Effector memory CD8-positive, alpha-beta T cell (primary cell): ENCODE measurements at places on chromosomes 3 and 15.

DNA sequence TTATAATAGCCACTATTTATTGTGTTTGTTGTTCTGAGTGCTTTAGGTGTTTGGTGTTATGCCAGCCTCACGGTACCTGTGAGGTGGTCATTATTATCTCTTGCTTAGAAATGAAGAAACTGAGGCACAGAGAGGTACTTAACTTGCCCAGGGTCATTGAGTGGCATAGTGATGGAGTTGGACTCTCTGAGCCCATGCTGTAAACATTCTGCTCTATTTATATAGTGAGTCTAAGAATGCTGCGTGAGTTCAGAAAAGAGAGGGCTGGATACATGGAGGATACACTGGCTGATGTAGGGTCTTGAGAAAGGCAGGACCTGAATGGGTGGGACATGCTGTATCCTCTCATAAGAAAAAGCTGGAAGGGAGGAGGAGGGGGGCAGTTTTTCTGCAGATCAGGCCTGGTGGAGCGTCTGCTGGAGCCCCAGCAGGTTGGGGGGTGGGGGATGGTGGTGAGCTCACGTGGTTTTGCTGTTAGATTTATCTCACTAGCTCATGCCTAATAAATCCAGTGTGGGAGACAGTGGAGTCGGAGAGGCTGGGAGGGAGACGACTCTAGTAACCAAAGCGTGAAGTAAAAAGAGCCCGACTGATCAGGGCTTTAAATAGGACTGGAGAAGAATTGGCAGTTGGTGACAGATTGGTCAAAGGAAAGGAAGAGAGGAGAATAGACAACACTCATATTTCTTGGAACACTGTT is 16.0 kb downstream of the MED12L start:
- no peaks in the 10 kb centered on the region for H3K36me3 ChIP-seq
- H3K4me3 ChIP-seq: no peak overlapping the region
- peaks cover 3% of the 10 kb centered on the region for H3K4me1 ChIP-seq

- H3K27me3 ChIP-seq: no peaks in the 10 kb centered on the region
- no peaks in the 10 kb centered on the region for H3K4me1 ChIP-seq
- H3K36me3 ChIP-seq: no peaks in the 10 kb centered on the region
- no peak for DNase-seq
- peak overlapping the region; percentile 25 for H3K27ac ChIP-seq
- H3K4me3 ChIP-seq: no peak overlapping the region
Observed at GRCh38 chr3:153552887-153553604, 391.0 kb downstream of the RAP2B start.

GRCh38 chr3:51539291-51539941 is 897 bp downstream of the RAD54L2 start:
- peaks cover 3% of the 10 kb centered on the region for H3K36me3 ChIP-seq
- H3K27me3 ChIP-seq: no peaks in the 10 kb centered on the region
- DNase-seq: no peak
- peak overlapping the region; percentile 87 for H3K4me3 ChIP-seq

GRCh38 chr3:21326704-21327475 is 424.1 kb downstream of the ZNF385D start:
- H3K4me3 ChIP-seq: no peak overlapping the region
- no peaks in the 10 kb centered on the region for H3K36me3 ChIP-seq
- H3K27me3 ChIP-seq: no peaks in the 10 kb centered on the region

DNA sequence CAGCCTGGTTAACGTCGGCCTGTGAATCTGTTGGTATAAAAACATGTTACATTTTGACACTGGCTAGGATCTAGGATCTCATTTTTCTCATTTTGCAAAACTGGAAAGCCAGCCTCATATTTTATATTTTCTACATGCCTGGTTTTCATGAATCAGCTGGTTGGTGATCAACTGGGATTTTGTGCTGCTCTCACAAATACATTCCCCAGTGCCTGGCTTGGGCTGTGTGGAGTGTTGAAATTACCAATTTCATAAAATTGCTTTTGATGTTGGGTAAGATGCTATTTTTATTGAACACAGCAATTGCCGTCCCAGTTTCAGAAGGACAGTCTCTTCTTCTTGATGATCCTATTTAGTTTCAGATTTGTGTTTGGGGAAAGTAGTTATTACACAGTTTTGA is 604.3 kb downstream of the TAFA4 start:
- no peaks in the 10 kb centered on the region for H3K27me3 ChIP-seq
- no peaks in the 10 kb centered on the region for H3K4me1 ChIP-seq
- no peak overlapping the region for H3K4me3 ChIP-seq
- no peak overlapping the region for H3K27ac ChIP-seq
- no peaks in the 10 kb centered on the region for H3K36me3 ChIP-seq
- no peak for DNase-seq

GRCh38 chr15:92949604-92950249 is 49.6 kb downstream of the CHD2 start:
- no peak overlapping the region for H3K27ac ChIP-seq
- H3K4me1 ChIP-seq: peaks cover 6% of the 10 kb centered on the region
- H3K27me3 ChIP-seq: no peaks in the 10 kb centered on the region
- H3K4me3 ChIP-seq: no peak overlapping the region

- H3K27ac ChIP-seq: no peak overlapping the region
- DNase-seq: no peak
- H3K36me3 ChIP-seq: no peaks in the 10 kb centered on the region
Observed at GRCh38 chr3:21028412-21028811, 722.6 kb downstream of the ZNF385D start.

DNA sequence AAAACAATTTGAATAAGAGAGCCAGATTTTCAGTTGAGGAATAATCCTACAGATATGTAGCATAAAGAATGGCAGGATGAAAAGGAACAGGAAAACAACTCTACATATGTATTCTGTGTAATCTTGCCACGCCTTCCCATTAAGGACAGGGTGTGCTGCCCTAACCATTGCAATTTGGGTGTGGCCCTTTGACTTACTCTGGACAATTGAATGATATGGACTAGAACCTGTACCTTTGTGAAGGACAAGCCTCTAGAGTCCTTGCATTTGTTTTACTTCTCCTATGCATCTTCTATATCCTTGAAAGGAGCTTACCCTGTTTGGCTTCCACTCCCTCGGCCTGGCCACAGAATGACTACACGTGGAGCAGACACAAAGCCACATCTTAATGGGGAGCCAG is 1261.6 kb upstream of the GBE1 start:
- no peak for DNase-seq
- H3K36me3 ChIP-seq: no peaks in the 10 kb centered on the region
- no peaks in the 10 kb centered on the region for H3K4me1 ChIP-seq

DNA sequence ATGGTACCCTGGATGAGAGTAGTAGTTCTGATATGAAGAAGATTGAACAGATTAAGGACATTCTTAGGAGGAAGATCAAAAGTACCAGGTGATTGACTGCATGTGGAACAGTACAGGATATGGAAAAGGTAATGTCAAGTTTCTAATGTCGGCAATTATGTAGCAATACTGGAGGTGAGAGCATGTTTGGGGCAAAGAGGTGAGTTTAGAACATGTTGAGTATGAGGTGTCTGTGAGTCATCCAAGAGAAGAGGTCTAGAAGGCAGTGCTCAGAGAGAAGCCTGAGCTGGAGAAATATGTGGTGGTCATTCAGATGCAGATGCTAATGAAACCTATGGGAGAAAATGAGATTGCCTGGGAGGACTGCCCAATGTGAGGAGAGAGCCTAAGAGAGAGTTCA is 305.6 kb downstream of the ZBTB20 start:
- no peak overlapping the region for H3K27ac ChIP-seq
- no peak overlapping the region for H3K4me3 ChIP-seq
- peaks cover 3% of the 10 kb centered on the region for H3K4me1 ChIP-seq
- no peaks in the 10 kb centered on the region for H3K27me3 ChIP-seq
- no peak for DNase-seq

GRCh38 chr15:71588746-71589145 is 221.6 kb upstream of the NR2E3 start:
- H3K4me1 ChIP-seq: no peaks in the 10 kb centered on the region
- no peak overlapping the region for H3K4me3 ChIP-seq
- H3K27me3 ChIP-seq: peaks cover 32% of the 10 kb centered on the region
- no peak for DNase-seq
- no peak overlapping the region for H3K27ac ChIP-seq

- H3K4me3 ChIP-seq: peak overlapping the region; percentile 75
- no peaks in the 10 kb centered on the region for H3K27me3 ChIP-seq
- H3K4me1 ChIP-seq: peaks cover 28% of the 10 kb centered on the region
- H3K27ac ChIP-seq: peak overlapping the region; percentile 90
Observed at GRCh38 chr15:56042982-56043980, 49.9 kb upstream of the NEDD4 start.

- DNase-seq: no peak
- H3K4me1 ChIP-seq: no peaks in the 10 kb centered on the region
- H3K36me3 ChIP-seq: no peaks in the 10 kb centered on the region
Observed at GRCh38 chr15:83775738-83776137, 121.8 kb downstream of the ADAMTSL3 start.

DNA sequence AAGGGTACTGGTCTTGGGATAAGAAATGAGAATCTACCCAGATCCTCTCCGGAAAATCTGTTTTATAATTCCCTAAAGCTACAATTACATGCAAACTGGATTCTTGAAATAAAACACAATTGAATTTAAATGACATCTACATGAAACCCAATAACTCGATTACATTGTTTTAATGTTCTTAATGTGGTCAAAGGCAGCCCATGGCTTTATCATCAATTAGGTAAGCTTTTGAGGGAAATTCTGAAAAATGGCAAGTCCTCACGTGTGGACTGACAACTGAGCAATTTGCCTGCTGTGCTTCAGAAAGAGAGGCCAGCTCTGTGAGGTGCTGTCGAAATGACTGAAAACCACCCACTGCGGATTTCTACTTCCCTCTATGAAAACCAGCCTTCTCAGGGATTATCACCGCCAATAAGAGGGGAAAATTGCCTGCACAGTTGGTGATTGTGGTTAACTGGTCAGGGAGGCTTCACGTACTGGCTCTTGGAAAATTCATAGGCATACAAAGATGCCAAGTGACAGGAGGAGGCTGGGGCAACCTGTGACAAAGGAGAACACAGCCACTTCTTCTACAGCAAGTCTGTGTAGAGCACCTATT is 200.8 kb upstream of the SLCO3A1 start:
- no peak for DNase-seq
- H3K27ac ChIP-seq: no peak overlapping the region

DNA sequence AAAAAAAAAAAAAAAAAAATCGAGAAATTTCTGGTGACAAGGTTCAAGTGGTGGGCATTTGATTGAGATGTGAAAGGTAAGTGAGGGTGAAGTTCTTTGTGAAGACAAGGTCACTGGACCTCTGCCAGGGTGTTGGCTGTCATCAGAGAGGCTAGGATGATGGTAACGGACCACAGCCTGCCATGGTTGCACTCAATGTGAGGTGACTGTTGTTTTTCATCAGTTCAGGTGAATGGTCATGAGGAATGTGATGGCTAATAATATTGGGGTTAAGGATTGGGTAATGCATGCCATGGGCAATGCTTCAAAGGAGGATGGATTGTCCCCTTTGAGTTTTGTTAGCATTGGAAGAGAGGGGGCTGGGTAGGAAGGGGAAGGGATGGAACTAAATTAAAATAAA is 4.3 kb upstream of the ALPK3 start:
- H3K27me3 ChIP-seq: no peaks in the 10 kb centered on the region
- no peak overlapping the region for H3K27ac ChIP-seq

- H3K36me3 ChIP-seq: peaks cover 35% of the 10 kb centered on the region
- H3K4me3 ChIP-seq: no peak overlapping the region
- no peak for DNase-seq
- H3K4me1 ChIP-seq: peaks cover 15% of the 10 kb centered on the region
- no peaks in the 10 kb centered on the region for H3K27me3 ChIP-seq
Observed at GRCh38 chr3:111989061-111989678, 9.6 kb upstream of the TAGLN3 start.

- H3K27ac ChIP-seq: no peak overlapping the region
- DNase-seq: no peak
- peaks cover 87% of the 10 kb centered on the region for H3K36me3 ChIP-seq
- peaks cover 24% of the 10 kb centered on the region for H3K4me1 ChIP-seq
- no peak overlapping the region for H3K4me3 ChIP-seq
- H3K27me3 ChIP-seq: no peaks in the 10 kb centered on the region
Observed at GRCh38 chr3:129254536-129255230, 5.3 kb downstream of the COPG1 start.

- peak overlapping the region; percentile 44 for H3K27ac ChIP-seq
- no peak for DNase-seq
- peaks cover 9% of the 10 kb centered on the region for H3K36me3 ChIP-seq
- peaks cover 65% of the 10 kb centered on the region for H3K4me1 ChIP-seq
Observed at GRCh38 chr3:63937661-63938651, 25.8 kb upstream of the SCAANT1 start.

DNA sequence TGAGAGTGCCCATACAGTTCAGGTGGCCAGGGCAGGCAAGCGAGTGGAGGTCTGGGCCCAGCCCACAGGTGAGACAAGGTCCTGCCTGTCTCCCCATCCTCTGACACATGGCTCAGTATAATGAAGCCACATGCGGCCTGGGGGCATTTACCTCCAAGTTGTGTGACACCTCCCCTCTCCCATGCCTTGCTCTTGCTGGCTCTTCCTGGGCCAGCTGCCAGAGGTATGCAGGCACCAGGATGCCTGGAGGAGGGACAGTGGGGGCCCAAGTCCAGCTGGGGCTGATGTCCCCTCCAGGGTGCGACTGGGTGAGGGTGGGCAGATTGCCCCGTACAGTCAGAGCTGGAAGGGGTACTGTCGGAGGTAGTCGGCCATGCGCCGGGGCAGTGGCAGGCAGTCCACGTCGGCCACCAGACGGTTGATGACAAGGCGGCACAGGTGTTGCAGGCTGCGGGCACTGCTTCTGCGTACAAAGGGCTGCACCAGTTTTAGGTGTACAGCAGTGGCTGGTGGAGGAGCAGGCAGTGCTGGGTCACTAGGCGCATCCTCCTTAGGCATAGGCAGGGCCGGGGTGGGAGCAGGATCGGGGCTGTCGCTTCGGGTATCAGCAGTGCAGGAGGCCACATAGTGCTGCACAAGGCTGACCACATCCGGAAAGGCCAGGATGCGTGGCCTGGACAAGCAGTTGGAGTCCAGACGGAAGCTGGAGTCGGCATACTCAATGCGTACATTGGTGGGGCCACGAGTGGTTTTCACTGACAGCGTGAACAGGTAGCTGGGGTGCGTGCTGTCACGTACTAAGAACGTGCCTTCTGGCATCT is 4.1 kb downstream of the CISH start:
- H3K27ac ChIP-seq: peak overlapping the region; percentile 96
- H3K36me3 ChIP-seq: peaks cover 91% of the 10 kb centered on the region
- peaks cover 88% of the 10 kb centered on the region for H3K4me1 ChIP-seq

DNA sequence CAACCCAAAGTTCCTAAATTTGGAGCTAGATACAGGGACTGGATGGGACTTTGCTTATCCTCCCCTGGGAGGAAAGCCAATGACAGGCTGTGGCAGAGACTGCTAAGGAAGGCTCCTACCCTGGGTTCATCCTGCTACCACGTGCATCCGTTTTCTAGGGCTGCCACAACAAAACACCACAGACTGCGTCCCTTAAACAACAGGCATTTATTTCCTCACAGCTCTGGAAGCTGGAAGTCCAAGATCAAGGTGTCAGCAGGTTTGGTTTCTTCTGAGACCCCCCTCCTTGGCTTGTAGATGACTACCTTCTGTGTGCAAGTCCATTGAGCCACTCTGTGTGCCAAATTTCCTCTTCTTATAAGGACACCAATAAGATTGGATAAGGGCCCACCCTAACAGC is 263.9 kb downstream of the FAM43A start:
- no peak overlapping the region for H3K27ac ChIP-seq
- peaks cover 29% of the 10 kb centered on the region for H3K27me3 ChIP-seq
- H3K36me3 ChIP-seq: no peaks in the 10 kb centered on the region
- H3K4me1 ChIP-seq: no peaks in the 10 kb centered on the region
- no peak for DNase-seq
